ENCODE measurements at places on chromosomes 2 and 18.
A peak's percentile ranks its signal among the peaks of the same experiment; 100 is the strongest.

- DNase-seq, result no peak
These were observed 1.8 kb downstream of the REL start for GRCh38 chr2:60882971-60883753.

DNA sequence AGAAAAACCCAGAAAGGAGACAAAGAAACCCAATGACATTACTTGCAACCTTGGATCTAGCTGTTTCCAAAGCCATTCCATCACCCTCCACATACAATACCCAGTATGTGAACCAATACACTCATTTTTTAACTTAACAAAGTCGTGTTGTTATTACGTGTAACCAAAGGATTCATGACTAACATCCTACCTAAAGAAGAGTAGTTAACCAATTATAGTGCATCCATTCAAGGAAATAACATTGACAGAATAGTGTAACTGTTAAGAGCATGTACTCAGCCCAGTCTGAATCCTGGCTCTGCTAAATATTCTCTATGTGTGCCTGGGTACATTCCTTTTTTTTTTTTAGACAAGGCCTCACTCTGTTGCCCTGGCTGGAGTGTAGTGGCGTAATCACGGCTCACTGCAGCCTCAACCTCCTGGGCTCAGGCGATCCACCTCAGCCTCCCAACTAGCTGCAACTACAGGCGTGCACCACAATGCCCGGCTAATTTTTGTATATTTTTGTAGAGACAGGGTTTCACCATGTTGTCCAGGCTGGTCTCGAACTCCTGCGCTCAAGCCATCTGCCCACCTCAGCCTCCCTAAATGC is 9.9 kb downstream of the TLK1 start:
- DNase-seq, result no peak

DNA sequence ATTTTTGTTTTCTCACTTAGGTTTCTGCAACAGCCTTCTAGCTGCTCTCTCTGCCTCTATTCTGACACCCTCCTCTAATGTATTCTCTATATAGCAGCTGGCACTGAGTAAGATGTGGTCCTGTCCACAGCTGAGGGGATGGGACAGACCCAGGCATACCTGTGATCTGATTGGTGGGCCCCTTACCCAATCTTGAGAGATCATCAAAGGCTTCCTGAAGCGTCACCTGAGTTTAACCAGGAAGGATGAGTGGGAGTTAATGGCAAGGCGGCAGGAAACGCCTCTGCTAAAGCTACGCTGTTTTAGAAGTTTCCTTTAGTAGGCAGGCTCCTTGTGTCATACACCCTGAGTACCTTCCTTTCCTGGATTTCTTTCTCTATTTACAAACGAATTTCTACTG is 5.7 kb upstream of the TET3 start:
- DNase-seq, result no peak

GRCh38 chr2:71494091-71494490 is 40.7 kb downstream of the DYSF start:
- peak; percentile 7 for DNase-seq

DNA sequence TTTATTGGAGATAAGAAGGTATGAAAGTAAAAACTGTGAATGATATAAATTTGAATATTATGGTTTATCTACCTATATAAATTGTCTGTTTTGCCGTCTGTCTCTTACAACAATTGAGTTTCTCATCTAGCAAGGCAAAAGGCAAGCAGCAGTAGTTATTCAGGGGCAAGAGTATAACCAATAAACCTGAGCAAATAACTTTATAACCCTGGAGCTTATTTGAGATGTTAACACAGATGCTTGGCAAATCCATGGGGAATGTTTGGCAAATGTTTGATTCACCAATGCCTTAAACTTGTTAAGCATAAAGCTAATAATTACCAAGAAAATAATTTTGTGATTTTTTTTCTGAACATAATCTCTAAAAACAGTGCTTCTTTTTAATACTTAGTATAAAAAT is 9.9 kb upstream of the EPHA4 start:
- DNase-seq, result no peak

DNA sequence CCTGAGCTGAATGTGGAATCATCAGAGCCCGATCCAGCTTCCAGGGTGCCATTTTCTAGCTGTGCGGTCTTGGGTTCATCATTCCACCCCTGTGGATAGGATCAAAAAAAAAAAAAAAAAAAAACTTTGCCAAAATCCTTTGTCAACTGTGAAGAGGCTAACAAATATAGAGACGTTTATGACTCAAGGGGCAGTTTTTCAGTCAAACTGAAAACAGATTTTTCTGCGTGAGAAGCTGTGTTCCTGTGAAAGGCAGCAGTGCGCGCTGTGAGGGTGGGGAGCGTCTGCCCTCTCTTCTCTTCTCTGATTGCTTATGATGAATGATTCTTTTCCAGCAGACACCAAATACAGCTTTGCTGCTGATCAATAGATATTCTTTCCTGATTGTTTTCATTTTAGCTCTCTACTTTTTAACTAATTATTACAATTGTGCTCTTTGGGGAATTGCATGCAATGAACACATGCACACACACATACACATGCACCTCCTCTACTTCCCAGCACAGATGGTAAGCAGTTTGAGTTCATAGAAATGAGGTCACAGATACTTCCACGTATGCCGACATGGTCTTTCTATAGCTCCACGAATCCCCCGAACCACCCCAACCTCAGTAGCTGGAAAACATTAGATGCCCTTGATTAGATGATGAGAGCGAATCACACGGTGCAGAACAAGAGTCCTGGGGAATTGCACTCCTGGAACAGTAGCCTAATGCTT is 175.4 kb downstream of the NRP2 start:
- no peak for DNase-seq

- no peak for DNase-seq
These were observed 8.1 kb downstream of the AMMECR1L start for GRCh38 chr2:127877626-127878025.

DNA sequence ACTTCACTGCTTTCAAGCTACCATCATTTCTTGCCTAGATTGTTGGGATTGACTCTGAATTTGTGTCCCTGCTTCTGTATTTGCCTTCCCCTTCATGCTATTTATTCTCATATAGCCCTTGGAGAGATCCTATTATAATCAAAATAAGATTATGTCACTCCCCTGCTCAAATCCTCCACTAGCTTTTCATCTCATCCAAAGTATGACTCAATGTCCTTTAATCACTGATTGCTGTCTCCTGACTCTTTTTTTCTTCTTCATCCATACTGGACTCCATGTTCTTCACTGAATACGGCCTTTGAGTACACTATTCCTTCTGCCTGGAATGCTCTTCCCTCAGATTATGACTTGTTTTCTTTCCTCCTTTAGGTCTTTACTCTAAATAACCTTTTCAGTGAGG is 5.0 kb downstream of the RBKS start:
- DNase-seq, result no peak

DNA sequence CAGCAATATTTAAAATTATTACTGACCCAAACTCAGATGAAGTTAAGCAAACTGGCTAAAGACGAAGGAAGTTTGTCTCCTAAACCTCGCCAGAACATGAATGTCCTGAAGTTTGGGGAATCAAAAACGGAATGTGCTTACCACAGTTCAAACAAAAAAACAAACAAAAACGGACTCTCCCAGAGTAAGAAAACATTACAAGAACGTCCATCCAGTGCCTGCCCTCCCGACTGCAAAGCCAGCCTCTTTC is 1.1 kb downstream of the KANSL1L start:
- DNase-seq, result no peak

- DNase-seq, result peak; percentile 24
These were observed 42.1 kb upstream of the GALR1 start for GRCh38 chr18:77207540-77207939.

- peak; percentile 76 for DNase-seq
These were observed 355.1 kb upstream of the ZC3H15 start for GRCh38 chr2:186130748-186131641.

GRCh38 chr2:224894356-224894755 is 147.9 kb downstream of the DOCK10 start:
- no peak for DNase-seq

DNA sequence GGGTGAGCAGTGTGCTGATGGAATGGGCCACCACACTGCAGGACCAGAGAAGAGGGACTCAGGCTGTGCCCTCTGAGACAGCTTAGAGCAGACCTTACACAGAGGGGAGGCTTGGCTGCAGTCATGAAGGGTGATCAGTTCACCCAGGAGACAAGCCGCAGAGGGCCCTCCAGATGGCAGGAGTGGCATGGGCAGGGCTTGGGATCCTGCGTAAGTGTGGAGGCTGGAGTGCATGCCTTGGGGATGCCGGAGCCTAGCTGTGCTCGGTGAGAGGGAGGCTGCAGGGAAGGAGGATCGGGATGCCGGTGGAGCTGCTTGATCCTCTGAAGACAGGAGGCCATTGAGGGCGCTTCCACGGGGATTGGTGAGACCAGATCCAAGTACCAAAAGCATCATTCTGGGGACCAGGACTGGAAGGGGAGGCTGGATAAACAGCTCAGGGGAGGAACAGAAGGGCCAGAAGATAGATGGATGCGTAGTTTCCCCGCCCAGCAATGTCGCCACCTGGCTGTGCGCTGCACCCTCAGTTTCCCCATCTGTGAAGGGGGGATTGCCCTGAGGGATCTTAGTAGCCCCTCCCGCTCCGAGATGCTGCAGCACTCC is 163.4 kb downstream of the INHBB start:
- peak; percentile 1 for DNase-seq

Data from NCI-H1417 (cell line).